Nasal cavity respiratory epithelium epithelial cell of viscerocranial mucosa (primary cell): ENCODE measurements at places on chromosomes 11 and 22. TPM values are rescaled to one million over a fixed set of nuclear protein-coding genes. Genes with fewer than 3 reads are reported as not detected.

Gene SCGB1C1
- not detected in 2 replicates for total RNA-seq

Gene KRTAP5-6
- not detected in 2 replicates for total RNA-seq

Gene NXPE1
- not detected in 2 replicates for total RNA-seq

Gene IRAG1
- 0.50 and 0.68 TPM in 2 replicates for total RNA-seq
